Fibroblast of the aortic adventitia (primary cell): ENCODE measurements at places on chromosomes 16 and 17. TPM values are rescaled to one million over a fixed set of nuclear protein-coding genes. Genes with fewer than 3 reads are reported as not detected.

The KRTAP4-3 gene
- total RNA-seq, result not detected in 2 replicates

GRCh38 chr17:151886-152859 lies 14.8 kb downstream of the SCGB1C2 start:
- DNase-seq, result no peak

DNA sequence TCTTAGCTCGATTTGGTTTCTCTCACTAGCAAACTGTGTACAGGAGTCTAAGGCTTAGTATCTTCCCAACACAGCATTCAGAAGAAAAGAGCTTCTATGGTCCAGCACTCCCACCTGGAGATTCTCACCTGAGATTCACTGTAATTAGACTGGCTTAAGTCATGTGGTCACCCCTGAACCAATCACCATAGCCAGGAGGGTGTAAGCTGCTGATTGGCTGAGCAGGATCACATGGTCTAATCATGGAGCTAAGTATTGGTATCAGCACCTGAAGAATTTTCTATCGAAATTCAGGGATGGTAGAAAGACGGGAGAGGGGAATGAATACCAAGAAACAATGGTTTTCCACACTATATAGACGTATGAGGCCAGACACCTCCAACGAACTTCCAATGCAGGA lies 359.8 kb upstream of the ERCC4 start:
- no peak for DNase-seq

- no peak for DNase-seq
Measured at GRCh38 chr17:17787568-17787967, 49.2 kb downstream of the SREBF1 start.

GRCh38 chr17:83124871-83125514 lies 45.6 kb downstream of the METRNL start:
- DNase-seq, result no peak

DNA sequence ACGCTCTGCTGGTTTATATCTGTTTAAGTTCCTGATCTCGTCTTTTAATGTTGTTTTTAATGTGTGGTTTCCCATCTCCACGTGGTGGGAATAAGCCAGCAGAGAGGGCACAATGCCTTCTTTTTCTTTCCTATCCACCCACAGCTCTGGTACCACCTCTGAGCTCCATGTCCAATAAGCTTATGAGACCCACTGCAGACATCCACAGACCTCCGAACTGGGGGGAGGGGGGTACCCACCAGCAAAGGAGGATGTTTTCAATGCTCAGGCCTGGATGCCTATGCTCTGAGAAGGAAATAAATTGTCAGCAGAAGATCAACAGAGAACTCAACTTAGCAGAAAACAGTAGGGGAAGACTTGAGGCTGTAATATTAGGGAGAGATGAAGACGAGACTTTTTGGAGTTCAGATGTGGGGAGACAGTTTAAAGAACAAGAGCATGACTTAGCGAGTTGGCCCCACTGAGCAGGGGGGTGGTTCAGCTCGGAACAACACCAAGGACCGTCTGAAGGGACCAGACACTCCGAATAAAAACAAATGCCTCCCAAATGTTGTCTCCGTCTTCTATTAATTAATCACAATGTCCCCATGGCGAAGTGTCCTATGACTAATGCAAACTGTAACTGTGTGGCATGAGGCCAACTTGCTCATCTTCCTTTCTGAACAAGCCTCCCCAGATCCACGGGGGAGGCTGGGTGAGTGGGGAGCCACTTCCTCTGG lies 62.7 kb downstream of the GAS7 start:
- peak; percentile 18 for DNase-seq

The ACSM2A gene
- not detected in 2 replicates for total RNA-seq

The CLCN7 gene
- total RNA-seq, result 64.8 and 432 TPM in 2 replicates

DNA sequence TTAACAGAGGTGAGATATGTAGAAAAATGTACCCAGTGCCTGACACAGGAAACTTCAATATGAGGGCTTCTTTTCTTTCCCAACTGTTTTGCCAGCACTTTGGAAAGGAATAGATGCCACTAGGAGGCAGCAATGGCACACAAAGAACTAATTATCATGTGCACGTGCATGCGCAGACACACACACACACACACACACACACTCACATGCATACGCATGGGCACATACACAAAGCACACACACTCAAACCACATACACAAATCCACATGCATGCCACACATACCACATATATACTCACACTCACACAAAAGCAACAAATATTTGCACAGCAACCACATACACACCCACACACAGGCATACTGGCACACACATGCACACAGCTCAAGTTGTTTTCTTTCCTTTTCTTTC lies 8.8 kb upstream of the CEP112 start:
- peak; percentile 82 for DNase-seq

GRCh38 chr16:55401046-55401445 lies 77.0 kb downstream of the IRX6 start:
- DNase-seq, result no peak

DNA sequence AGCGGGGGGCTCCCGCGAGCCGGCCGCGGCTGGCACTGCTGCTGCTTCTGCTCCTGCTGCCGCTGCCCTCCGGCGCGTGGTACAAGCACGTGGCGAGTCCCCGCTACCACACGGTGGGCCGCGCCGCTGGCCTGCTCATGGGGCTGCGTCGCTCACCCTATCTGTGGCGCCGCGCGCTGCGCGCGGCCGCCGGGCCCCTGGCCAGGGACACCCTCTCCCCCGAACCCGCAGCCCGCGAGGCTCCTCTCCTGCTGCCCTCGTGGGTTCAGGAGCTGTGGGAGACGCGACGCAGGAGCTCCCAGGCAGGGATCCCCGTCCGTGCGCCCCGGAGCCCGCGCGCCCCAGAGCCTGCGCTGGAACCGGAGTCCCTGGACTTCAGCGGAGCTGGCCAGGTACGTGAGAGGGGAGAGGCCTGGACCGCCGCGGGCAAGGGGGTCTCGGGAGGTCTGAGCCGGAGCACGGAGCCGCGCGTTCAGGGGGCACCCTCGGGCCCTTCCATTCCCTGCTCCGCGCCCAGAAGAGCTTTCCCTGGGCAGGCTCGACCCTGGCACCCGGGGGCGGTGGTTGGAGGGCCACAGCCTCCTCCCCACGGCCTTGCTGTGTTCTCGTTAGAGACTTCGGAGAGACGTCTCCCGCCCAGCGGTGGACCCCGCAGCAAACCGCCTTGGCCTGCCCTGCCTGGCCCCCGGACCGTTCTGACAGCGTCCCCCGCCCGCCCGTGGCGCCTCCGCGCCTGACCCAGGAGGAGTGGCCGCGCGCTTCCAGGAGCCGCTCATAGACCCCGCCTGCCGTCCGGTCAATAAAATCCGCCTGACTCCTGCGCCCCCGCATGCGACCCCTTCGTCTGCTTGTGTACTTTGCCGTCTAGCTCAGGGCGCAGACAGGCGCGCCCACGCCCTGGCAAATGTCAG lies 591 bp downstream of the NPW start:
- no peak for DNase-seq

DNA sequence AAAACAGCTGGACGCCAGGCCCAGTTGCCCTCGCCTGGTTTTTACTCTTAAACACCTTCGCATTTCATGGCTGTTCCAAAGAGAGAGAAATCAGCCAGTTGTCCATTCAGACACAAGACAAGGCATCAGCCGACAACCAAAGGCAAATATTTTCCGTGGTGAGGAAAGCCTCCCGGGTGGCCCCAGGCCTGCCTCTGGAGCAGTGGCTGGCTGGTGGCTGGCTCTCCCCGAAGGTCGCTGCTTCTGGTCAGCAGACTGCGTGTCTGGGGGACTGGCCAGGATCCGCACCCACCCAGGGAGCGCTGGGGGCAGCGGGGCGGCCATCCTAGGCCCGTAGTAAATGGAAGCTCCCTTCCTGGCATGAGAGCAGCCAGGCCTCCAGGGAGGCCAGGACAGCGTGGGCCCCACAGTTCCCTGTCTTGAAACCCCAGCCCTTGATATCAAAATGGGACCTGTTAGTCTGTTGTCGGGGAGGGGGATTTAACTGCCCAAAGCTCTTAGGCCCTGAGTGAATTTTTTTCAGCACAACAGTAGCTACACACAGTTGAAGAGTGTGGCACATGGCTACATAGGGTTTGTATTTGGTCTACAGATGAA lies 57.7 kb downstream of the SREBF1 start:
- no peak for DNase-seq

GRCh38 chr16:54285414-54286089 lies 1.0 kb downstream of the IRX3 start:
- peak; percentile 43 for DNase-seq

GRCh38 chr17:21140911-21141310 lies 14.1 kb downstream of the DHRS7B start:
- DNase-seq, result no peak

The PRSS36 gene
- 1.1 and 3.8 TPM in 2 replicates for total RNA-seq

The LASP1 gene
- 65.6 and 174 TPM in 2 replicates for total RNA-seq

DNA sequence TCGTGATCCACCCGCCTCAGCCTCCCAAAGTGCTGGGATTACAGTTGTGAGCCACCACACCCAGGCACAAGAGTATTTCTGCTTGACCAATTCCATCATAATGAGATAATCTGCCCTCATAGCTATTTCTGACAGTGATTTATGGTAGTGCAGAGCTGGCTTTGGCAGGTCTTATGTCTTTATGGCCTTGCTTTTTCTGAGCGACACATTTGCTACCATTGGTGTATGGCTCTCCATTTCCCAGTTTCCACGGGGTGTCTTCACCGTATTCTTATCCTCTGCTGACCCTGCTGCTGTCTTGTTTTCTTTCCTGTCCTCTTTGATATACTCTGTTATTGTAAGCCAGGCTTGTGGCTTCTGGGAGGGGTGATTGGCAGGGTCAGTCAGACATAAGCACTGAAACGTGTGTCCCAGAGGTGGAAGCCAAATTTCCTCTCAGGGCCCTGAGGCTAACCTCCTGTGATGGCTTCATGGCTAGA lies 161.1 kb upstream of the TBX2 start:
- DNase-seq, result no peak

DNA sequence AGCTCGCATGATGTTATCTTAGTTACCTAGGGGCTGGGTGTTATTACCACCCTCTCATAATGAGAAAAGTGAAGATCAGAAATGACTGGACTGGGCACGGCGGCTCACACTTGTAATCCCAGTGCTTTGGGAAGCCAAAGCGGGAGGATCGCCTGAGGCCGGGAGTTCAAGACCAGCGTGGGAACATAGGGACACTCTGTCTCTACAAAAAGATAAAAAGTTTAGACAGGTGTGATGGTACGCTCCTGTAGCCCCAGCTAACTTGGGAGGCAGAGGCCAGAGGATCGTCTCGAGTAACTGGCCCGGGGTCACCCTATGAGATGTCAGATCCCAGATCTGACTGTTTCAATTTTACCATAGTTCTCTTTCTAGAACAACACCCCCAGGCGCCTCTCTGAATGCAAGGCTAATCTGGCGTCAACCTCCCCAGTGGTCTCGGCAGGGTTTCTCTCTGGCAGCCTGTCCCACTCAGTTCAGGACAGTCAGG lies 1.9 kb upstream of the CCDC102A start:
- no peak for DNase-seq

The NOG gene
- not detected in 2 replicates for total RNA-seq

The NUDT7 gene
- 5.8 and 9.2 TPM in 2 replicates for total RNA-seq

GRCh38 chr16:68083861-68084503 lies 1.2 kb upstream of the NFATC3 start:
- DNase-seq, result no peak

DNA sequence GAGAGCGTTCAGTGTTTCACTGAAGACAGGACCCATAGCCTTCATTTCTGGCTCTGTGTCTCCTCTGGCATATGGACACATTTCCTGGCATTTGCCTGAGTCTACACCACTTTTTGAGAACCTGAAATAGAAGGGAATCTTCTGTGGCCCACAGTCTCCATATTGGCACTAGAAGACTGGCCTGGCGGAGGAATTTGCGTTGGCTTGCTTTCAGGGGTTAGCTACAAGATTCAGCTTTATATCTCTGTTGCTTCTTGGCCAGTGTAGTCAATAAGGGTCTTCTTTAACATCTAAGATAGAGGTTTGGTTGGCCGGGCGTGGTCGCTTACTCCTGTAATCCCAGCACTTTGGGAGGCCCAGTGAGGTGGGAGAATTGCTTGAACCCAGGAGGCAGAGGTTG lies 12.8 kb upstream of the CLEC18C start:
- DNase-seq, result no peak

GRCh38 chr17:1786708-1787107 lies 24.8 kb downstream of the SERPINF1 start:
- DNase-seq, result no peak

DNA sequence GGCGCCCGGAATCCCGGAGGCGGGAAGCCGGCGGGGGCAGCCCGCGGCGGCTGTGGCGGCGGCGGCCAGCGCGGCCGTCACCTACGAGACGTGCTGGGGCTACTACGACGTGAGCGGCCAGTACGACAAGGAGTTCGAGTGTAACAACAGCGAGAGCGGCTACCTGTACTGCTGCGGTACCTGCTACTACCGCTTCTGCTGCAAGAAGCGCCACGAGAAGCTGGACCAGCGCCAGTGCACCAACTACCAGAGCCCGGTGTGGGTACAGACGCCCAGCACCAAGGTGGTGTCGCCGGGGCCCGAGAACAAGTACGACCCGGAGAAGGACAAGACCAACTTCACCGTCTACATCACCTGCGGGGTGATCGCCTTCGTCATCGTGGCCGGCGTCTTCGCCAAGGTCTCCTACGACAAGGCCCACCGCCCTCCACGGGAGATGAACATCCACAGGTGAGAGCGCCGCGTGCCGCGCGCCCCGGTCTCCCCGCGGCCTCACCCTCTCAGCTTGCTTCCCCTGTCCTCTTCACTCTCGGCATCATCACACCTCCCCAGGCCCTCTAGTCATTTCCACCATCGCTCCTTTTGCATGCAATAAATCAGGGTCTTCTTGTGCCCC lies 706 bp downstream of the SHISA6 start:
- no peak for DNase-seq

The C16orf89 gene
- 1.6 and 4.6 TPM in 2 replicates for total RNA-seq

DNA sequence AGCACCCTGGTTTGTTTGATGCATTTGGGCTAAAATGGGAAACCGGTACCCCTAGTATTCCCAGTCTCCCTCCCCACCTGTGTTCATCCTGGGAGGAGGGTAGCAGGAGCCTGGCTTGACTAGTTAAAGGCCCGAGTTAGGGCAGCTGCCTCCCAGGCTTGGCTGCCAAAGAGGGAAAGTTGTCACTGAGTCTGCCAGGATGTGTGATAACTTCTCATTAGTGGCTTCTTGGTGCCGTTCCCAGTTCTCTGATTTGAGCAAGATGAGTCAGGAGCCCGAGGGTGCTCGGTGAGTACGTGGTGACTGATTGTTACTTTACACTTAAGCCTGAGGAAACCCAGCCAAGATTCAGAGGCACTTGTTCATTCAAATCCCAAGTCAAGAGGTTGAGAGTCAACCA lies 2.5 kb downstream of the KRT32 start:
- peak; percentile 96 for DNase-seq

- no peak for DNase-seq
Measured at GRCh38 chr16:11386054-11386680, 40.9 kb downstream of the RMI2 start.

The CNTNAP1 gene
- 32.0 and 41.5 TPM in 2 replicates for total RNA-seq

The GAS2L2 gene
- not detected in 2 replicates for total RNA-seq

The GGT6 gene
- total RNA-seq, result not detected in 2 replicates

The C1QL1 gene
- total RNA-seq, result 0.09 TPM in 1 of 2 replicates, not detected in the other

The LGALS9B gene
- not detected in 2 replicates for total RNA-seq
